NCI-H2081 treated with DMSO at 0.1 percent for 48 hours (cell line): ENCODE measurements at places on chromosomes 11 and 22.

GRCh38 chr11:63829823-63830489, 9.0 kb upstream of the MARK2 start:
- DNase-seq, result no peak

DNA sequence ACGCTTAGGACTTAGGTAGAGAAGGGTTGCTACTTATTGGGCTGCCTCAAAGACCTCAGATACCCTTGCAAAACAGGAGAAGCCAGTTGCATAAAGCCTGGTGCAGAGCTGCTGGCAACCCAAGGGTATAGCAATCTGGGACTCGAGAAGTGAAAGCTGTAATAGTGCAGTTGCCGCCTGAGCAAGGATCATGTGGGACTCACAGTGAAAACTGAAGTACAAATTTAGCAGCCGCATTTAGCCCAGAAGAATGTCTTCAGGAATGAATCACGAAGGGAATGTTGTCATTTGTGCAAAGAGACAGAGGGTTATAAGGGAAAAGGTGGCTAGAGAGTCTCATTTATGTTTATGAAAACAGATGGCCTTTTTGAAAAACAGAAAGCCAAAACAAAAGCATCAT, 267.2 kb downstream of the TENM4 start:
- DNase-seq, result no peak

DNA sequence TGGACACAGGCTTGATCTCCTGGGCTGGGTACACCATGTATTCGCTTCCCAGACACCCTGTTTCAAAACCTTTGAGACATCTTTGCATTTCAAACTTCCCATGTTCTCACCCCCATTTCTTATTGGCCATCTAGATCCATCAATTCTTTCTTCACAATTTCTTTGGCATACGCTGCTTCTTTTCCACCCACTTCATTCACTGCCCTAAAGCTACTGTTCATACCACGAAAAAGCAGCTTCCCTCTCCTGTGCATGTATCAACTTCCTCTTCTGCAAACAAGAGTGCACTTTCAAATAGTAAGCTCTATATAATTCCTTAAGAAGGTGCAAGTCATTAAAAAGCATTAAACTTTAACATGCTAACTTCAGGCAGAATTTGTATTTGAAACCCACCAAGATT, 21.4 kb downstream of the UVRAG start:
- no peak for DNase-seq

DNA sequence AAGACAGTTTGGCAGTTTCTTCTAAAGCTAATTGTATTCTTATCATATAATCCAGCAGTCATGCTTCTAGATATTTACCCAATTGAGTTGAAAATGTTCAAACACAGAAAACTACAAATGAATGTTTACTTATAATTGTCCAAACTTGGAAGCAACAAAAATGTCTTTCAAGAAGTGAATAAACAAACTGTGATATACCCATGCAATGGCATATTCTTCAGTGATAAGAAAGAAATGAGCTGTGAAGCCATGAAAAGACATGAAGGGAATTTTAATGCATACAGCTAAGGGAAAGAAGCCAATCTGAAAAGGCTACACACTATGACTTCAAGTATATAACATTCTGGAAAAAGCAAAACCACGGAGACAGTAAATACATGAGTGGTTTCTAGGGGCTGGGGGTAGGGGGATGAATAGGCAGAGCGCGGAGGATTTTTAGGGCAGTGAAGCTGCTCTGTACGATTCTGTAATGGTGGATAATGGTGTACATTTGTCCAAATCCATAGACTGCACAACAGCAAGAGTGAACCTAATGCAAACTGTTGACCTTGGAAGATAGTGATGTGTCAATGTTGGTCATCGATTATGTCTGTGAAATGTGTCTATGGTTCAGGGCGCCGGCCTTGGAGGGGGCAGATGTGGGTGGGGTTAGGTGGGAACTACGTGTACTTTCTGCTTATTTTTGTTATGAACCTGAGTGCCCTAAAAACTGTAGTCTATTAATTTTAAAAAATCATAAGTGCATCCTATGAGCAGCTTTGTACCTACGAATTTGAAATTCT, 424.9 kb downstream of the TBC1D22A start:
- no peak for DNase-seq

- DNase-seq, result no peak
Observed at GRCh38 chr11:98536023-98536422, 484.7 kb upstream of the CNTN5 start.

- DNase-seq, result no peak
Observed at GRCh38 chr11:65857500-65857852, 504 bp downstream of the CFL1 start.

DNA sequence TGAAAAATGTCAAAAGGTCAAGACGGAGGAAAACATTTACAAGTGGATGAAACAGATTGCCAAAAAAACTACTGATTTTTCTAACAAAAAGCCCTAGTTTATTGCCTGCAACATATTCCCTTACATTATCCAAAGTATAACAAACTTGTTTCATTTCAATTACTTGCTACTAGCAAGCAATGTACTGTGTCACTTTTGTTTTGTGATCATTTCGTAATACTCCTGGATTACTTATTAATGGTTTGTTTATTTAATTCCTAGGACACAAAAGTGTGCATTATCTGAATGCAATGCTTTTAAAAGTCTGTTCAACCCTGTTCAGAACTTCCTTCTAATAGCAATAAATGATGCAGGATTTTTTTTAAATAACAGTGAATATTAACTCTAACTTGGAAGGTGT, 50.9 kb downstream of the CCDC34 start:
- DNase-seq, result no peak

DNA sequence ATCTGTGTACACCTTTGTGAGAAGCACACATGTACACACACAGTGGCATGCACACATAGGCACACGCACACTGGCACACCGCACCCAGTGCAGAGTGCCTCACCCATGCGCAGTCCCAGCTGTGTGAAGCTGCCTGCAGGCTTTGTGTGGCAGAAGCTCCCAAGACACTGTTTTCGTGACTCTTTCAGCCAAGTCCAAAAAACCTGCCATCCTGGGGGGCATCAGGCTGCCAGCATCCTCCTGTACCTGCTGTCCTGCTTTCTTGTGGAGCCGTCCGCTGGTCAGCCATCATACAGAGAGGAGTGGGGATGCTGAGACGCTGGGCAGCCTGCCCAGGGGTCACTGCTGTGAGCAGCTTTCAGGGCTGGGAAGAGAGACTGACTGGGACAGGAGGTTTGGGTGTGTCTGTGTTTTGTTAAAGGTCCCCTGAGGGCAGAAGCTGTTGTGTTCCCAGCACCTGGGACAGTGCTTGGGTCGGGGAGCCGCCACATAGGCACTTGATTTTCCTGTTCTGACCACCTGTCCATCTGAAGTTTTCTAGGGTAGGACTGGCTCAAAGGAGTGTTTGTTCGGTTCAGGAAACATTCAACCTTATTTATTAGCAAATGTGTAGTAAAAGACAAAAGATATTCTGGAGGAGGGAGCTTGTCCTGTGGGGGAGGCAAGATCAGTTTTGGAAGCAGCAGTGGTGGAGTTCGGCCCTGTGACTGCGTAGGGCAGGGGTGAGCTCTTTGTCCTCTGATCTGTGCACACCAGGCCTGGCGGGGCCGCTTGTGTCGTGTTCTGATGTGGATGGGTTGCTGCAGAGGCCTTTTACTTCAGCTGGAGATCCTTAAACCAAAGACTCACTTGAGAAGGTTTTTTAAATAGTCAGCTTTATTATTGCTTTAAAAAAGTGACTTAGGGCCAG, 29.7 kb downstream of the AP2A2 start:
- no peak for DNase-seq

DNA sequence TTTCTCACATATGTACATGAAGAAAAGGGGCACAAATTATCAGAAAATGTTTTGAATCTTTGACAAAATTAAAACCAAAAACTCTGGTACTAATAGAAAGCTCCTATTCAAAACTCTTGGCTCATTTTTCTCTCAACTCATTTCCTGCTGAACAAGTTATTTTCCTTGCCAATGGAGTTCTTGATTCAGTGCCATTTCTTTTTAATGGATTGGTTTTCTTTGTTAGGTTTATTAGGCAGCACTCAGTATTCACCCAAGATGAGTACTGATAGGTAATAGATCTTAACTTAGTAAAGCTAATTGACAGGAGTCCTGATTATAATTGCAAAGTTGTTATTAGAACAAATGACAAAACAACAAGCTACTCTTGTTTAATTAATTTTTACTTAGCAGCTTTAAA, 279.4 kb upstream of the PDGFD start:
- no peak for DNase-seq

DNA sequence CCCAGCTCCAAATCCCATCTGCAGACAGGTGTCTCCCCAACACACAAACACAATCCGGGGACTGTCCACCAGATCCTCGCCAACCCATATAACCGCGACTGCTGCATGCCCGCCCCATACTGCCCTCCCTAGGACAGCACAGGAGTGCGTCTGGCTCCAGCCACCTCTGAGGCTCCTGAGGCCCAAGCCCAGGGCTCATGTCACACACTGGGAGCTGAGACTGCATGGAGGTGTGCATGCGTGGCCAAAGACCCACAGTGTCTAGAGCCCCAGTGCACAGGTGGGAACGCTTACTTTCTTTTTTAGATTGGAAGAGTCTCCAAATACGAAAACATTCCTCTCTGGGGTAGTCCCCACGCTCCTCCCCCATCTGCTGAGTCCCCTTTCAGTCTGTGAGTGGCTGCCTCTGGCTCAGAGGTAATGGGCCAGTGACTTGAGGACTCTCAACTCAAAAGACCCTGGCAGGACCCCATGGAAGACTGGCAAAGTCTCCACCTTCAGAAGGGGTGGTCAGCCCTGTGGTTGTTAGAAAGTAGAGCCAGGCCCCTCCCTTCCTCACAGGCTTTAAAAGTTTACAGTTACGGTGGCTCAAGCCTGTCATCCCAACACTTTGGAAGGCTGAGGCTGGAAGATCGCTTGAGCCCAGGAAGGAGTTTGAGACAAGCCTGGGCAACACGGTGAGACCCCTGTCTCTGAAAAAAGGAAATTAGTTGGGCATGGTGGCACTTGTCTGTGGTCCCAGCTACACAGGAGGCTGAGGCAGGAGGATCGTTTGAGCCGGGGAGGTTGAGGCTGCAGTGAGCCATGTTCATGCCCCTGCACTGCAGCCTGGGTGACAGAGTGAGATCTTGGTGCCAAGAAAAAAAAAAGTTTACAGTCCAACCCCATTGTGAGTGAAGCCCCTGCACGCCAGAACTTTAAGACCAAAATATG, 2.3 kb downstream of the CBX7 start:
- DNase-seq, result no peak

DNA sequence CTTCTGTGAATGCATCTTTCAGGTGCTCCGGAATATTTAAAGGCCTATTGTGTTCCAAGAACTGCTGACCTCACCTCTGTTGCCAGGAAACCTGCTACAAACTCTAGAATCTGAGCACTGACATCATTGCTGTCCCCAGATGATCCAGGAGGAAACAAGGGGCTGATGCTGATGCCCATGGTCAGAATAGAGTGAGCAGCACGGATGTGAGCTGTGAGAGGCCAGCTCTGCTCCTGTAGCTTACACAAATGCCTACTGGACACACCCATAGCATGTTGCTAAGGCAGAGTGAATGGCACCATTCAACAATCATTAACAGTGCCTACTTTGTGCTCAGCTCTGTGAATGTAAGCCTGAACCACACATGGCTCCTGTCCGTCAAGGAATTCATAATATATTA, 276.7 kb upstream of the API5 start:
- no peak for DNase-seq
